ENCODE measurements at places on chromosomes 12 and 14.

GRCh38 chr14:91256661-91257060 lies 12.2 kb upstream of the GPR68 start:
- DNase-seq = no peak

DNA sequence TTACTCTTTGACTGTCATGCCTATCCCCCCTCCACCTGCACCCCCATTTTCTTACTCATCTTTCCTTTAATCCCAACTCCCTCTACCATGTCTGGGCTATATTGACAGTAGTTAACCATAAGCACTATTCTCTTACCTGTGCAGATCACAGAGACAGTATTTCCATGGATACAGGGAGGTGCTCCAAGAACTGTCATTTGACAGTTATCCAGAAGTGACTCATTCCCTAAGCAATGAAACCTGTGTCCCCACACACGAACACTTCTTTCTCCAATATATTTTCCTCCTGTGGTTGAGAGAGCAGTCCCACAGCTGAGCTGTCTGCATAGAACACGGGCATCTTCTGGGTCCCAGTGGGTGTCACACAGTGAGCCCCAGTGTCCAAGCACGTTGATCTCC lies 68.8 kb downstream of the CD163L1 start:
- DNase-seq = no peak

DNA sequence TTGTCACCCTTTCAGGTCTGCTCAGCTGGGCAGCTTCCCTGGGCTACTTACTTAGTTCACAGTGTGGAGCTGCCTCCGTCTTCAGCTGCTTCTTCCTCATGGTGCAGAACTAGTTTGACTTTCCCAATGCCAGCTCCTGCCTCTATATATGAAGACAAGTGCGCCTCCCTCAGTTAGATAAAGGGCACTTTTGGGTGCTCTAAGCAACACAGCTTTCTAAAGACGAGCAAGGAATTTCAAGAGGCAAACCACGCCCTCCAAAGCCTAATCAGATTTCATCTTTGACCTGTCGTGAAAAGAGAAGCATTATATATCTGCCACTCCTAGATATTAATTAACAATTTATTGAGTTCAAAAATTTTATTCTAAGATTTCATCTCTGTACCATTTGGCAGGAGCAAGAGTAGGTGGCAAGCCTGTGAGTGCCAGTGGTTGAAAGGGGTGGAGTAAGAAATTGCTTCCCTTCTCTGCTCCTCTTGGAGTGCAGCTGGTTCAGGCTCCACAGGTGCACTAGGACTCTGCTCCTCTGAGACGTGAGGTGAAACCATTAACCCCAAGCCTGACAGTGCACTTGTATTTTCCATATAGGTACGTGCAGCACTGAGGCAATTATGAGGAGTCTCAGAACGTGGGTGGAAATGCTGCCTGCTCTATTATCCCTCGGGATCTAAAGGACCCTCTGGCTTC lies 2.1 kb upstream of the SLC11A2 start:
- no peak for DNase-seq

- DNase-seq = no peak
These were observed 17.1 kb upstream of the ATXN2 start for GRCh38 chr12:111616177-111616623.

GRCh38 chr12:101823891-101824290 lies 6.9 kb downstream of the GNPTAB start:
- DNase-seq = no peak

GRCh38 chr12:80201908-80202307 lies 102.6 kb downstream of the OTOGL start:
- DNase-seq = no peak

DNA sequence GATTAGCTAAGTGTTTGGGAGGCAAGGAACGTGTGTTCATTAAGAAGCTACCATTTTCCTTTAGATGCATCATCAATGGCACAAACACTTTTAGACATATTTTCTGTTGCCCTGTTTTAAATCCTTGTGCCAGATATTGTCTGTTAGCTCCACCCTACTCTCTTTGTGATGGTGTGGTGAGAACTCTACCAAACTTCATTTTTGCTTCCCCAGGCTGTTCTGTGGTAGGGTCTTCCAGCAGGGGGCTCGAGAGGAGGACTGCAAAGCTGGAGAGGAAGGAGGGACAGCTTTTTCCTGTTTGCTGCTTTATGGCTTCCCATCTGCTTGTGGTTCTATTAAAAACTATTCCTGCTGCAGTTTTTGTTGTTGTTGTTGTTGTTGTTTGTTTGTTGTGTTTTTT lies 23.8 kb upstream of the STRAP start:
- DNase-seq = no peak

DNA sequence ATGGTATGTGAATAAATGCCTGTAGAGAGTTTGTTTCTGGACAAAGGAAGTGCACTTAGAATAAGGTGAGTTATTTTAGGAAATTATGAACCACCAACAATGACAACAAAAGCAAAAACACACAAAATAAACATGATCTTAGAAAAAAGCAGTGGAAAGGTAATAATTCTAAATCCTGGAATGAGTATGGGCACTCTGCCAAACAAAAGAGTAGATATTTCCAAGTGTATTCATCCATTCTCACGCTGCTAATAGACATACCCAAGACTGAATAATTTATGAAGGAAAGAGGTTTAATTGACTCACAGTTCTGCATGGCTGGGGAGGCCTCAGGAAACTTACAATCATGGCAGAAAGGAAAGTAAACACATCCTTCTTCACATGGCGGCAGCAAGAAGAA lies 269.3 kb upstream of the NPAS3 start:
- DNase-seq = no peak

- peak; percentile 80 for DNase-seq
These were observed 17.1 kb downstream of the PLD4 start for GRCh38 chr14:104941508-104942365.

GRCh38 chr12:94686834-94687628 lies 36.7 kb upstream of the TMCC3 start:
- DNase-seq = no peak

DNA sequence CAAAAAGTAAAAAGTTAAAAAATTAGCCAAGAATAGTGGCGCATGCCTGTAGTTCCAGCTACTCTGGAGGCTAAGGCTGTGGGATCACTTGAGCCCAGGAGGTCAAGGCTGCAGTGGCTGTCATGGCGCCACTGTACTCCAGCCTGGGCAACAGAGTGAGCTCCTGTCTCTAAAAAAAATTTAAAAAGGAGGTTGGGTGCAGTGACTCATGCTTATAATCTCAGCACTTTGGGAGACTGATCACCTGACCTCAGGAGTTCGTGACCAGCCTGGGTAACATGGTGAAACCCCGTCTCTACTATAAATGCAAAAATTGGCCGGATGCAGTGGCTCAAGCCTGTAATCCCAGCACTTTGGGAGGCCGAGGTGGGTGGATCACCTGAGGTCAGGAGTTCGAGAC lies 8.2 kb upstream of the YLPM1 start:
- DNase-seq = no peak

DNA sequence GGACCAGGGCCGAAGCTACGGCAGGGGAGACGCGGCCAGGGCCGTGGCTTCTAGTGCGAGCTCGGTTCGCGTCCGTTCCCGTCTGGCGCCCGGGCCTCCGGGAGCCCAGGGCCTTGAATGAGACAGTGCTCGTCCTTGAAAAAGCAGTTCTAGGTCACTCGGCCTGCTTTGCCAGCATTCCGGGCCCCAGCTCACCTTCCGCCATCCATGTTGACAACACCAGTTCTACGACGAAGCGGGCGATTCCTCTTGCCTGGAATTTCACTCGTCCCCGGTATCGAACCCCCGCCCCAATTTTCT lies 4.5 kb downstream of the OR10AD1 start:
- no peak for DNase-seq

DNA sequence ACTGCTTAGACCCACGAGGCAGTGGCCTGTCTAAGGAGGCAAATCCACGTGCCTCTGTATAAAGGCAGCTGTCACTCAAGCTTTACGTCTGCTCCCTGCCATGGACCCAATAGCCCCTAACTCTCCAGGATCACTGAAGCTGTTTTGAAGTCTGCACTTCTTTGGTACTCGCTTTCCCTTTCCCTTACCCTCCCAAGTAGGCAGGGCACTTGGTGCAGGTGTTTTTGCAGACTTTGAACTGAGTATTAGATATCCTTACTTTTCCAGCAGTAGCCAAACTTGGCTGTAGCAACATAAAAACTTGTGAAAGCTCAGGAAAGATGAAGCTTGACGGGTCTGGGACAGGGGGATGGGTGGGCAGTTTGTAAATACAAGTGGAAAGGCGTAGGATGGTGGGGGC lies 17.8 kb upstream of the OR6S1 start:
- DNase-seq = no peak

- no peak for DNase-seq
These were observed 14.5 kb upstream of the PWP1 start for GRCh38 chr12:107670999-107671643.

DNA sequence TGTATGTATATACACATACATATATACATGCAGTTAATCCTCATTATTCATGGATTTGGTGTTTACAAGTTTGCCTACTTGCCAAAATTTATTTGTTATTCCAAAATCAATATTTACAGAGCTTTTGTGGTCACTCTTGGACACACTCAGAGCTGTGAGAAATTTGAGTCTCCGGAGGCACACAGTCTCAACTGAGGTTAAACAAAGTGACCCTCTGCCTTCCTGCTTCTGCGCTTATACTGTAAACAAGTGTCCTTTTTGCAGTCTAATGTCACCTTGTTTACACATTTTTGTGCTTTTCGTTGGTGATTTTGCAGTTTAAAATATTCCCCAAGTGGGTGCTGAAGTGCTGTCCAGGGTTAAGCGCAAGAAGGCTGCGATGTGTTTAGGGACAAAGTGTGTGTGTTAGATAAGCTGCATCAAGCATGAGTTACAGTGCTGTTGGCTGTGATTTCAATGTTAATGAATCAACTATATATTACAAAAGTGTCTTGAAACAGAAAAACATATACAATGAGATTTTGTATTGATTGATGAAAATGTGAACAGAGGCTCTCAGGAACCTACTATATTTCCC lies 13.1 kb upstream of the LTA4H start:
- no peak for DNase-seq

- DNase-seq = no peak
These were observed 373.5 kb upstream of the OR4E1 start for GRCh38 chr14:22047115-22047514.

GRCh38 chr12:17577405-17577804 lies 512.6 kb downstream of the RERGL start:
- DNase-seq = no peak

- DNase-seq = no peak
These were observed 13.5 kb downstream of the EXD2 start for GRCh38 chr14:69204753-69205152.

DNA sequence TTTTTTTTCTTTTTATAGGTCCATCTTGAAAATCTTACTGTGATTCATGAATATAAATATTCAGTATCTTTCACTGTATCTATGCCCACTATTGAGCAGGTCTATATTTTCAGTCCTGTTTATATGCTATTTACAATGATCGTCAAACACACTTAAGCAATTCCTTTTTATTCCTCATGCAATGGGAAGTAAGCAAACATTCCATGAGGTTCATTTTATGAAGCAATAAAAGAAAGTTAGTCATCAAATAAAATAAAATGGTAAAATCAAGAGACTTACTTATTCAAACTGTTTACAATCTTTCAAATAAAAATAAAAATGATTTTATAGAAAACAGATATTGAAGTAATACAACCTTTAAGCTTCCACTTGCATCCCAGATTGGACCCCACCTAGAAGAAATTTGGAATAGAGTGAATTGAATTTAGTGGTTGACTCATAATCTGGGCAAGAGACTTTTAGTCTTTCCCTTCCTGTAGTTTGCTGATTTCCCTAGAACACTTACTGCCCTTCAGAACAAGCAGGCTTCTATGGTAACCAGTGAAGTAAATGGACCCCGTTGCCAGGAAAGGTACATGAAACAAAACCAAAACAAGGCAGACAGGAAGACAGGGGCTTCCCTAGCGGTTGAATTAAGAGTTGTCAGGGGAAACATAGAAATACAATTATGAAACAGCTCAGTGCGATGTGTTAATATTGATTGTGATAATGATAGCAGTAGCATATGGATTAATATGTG lies 241.0 kb upstream of the ATP2B1 start:
- no peak for DNase-seq

DNA sequence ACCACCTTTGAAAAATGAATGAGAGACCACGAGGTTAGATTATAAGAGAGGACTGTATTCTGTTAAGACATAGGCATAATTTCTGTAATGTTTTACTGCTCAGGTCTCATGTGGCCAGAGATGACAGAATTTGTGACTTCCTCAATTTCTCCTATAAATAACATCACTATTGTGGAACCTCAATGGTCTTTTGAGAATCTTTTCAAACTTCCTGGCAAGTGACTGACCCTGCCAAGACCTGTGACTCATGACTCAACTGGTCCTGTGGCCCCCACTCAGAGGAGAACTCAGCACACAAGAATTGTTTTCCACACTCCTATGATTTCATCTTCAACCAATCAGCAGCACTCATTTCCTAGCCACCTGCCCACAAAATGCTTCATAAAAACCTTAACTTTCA lies 508.2 kb upstream of the ATP2B1 start:
- DNase-seq = no peak

- no peak for DNase-seq
These were observed 106.7 kb downstream of the ZFP36L1 start for GRCh38 chr14:68686205-68686465.

- no peak for DNase-seq
These were observed 211.1 kb downstream of the ITPR2 start for GRCh38 chr12:26621932-26622331.

Data from chondrocyte (in vitro differentiated cells).